ENCODE measurements at places on chromosomes 2 and 18.
A peak's percentile ranks its signal among the peaks of the same experiment; 100 is the strongest.

- no peak for DNase-seq
Observed at GRCh38 chr18:60228609-60229595, 143.7 kb downstream of the MC4R start.

DNA sequence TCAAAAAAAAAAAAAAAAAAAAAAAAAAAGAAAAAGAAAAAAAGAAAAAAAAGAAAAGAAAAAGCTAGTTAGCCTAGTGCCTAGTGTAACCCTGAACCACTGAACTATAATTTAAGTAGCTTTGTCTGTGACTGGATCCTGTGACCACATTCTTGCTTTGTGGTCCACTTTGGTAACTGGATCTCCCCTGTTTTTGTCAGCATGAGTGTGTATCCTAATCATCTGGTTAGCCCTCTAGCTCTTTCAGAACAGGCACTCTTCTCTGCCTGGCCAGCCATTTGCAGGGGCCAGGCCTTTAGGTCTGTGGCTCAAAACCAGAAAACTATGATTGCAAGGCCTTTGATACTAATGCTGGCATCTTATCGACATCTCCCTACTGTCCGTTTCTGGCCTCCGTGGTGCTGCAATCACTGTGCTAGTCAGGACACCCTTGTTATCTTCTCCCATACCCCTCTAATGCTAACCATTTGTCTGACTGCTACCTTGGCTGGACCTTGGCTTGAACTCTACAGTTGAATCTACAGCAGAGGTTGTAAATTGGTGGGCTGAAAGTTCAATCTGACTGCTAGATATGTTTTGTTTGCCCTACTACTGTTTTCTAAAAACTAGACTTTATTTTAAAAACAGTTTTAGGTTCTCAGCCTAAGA, 40.5 kb downstream of the RBKS start:
- DNase-seq, result no peak

GRCh38 chr2:45072064-45072861, 63.0 kb upstream of the SIX2 start:
- DNase-seq, result no peak

DNA sequence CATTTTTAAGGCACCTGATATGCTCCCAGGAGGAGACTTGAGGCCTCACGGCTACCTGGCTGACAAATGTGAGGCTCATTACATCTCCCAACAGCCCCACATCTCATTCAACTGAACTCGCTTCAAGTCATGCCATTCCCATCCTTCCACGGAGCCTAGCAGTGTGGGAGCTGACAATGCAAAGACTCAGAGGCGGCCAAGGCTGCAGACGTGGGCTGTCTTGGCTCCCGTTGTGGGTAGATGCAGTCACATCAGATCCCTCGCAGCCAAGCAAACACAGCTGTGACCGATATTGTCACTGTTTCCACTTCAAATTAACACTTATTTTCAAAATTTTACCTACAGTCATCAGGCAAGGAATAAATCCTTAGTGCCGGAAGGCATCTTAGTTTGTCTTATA, 64.0 kb upstream of the TRIB2 start:
- DNase-seq, result peak; percentile 31

DNA sequence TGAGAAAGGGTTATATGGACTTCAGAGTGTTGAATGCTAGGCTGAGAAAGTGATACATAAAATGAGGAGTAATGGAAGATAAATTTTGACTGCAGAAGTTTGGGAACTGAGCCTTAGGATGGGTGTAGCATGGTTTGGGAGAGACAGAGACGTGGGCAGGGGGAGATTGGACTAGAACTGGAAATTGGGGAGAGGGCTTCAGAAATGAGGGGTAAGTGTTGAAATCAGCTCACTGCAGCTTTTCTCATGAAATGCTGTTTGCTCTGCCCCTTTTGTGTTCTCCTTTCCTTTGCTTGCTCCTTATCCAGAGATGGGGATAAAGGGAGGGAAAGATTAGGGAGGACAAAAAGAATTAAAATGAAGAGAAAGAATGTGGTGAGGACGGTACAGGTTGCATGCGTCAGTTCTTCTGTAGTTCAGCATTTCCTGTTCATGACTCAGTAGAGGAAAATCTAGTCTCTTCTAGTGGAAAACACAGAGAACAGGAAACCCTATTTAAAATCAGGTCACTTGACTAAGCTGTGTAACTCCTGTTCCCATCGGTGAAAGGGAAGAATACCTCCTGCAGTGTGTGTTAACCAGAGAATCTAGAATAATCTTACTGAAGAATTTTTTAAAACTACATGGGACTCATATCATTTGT, 105.6 kb downstream of the CRIM1 start:
- DNase-seq, result no peak

DNA sequence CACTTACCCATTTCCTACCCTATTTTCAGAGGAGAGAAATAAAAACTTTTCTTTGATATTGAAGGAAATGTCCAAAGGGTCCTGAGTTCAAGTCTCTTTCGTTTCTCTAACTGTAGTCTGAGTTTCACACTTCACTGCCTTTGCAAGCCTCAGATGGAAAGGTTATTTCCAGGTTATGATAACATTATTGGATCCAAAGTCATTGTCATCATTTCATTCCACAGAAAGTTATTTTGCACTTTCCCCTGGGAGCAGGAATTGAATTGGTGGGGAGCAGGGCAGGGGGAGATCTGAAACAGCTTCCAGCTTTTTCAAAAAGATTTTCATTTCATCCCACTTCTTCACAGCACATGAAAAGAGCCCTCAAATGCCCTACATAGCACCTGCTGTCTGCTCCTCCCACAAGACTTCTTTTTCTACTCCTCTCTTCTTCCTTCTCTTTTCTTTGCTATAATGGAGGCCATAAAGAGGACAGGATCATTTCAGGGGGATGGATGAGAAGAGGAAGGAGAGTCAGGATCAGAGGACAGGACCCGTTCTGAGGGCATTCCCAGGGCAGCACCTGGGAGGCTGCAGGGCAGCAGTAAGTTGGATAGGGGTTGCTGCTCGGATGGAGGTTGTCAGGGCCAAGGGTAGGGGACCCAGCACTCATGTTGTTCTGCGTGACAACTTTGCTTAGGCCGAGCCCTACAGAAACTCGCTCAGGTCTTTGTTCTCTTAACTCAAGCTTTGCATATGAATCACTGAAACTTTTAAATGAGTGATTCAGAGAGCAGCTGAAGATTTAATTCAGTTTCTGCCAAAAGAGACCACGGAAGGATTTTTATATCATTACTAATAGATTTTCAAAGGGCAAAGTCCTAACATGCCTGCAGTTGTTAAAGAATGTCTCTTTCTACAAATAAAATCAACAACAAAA, 11.4 kb upstream of the GALNT5 start:
- no peak for DNase-seq

- no peak for DNase-seq
Observed at GRCh38 chr2:12052796-12053195, 306.4 kb downstream of the LPIN1 start.

GRCh38 chr2:177164131-177164530, 48.5 kb upstream of the HNRNPA3 start:
- DNase-seq, result no peak

Measured in right hindlimb (tissue), 1 donor.